Lower leg skin (tissue), 4 donors: ENCODE measurements at places on chromosomes 2 and 18. TPM values are rescaled to one million over a fixed set of nuclear protein-coding genes. Genes with fewer than 3 reads are reported as not detected.

DNA sequence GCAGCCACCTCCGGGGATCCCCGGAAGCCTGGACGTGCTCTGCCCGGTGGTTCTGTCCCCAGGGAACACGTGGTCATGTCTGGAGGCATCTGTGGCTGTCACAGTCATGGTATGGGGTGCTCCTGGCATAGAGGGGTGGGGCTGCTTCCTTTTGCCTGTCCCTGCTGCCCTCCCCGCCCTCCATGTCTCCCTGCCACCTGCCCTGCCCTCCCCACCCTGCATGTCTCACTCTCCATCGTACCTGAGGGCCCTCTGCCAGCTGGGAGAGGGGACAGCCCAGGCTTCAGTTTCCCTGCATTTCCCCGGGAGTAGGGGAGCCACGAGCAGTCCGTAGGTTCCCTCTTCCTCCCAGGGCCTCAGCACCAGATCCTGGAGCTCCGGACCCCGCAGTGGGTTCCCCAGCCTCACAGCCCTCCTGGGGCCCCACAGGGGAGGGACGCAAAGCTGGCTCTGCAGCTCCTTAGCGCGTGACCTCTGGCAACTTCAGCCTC is 90.0 kb upstream of the CTDP1 start:
- DNase-seq = no peak

- DNase-seq = no peak
These were observed 23.8 kb upstream of the MAL start for GRCh38 chr2:95001701-95002100.

PDCD1 gene
- total RNA-seq = 1.3 TPM

- DNase-seq = no peak
These were observed 15.8 kb upstream of the BOD1L2 start for GRCh38 chr18:57131101-57131500.

ANKRD30BL gene
- not detected for total RNA-seq

- no peak for DNase-seq
These were observed 58.9 kb downstream of the KCNF1 start for GRCh38 chr2:10970666-10971065.

DNA sequence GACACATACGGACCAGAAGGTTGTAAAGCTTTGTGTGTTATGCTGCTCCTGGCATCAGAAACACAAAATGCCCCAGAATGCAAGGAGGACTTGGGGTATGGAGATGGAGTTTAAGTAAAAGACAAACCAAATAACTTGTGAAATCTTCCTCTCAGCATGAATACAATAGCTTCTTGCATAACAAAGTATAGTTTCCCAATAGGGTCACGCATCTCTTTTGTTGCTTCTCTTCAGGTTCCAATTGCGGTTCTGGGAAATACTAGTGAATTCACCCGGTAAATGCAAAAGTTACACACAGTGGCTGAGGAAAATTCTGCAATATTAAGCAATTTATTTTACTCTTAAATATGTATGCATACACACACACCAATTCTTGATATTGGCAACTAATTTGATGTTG is 339.2 kb upstream of the EPHA4 start:
- DNase-seq = no peak

- no peak for DNase-seq
These were observed 94.2 kb downstream of the TPGS2 start for GRCh38 chr18:36734596-36734995.

GRCh38 chr2:177246000-177246399 is 18.5 kb downstream of the NFE2L2 start:
- DNase-seq = peak; percentile 67

GRCh38 chr2:137291836-137292570 is 526.7 kb downstream of the THSD7B start:
- no peak for DNase-seq

DNA sequence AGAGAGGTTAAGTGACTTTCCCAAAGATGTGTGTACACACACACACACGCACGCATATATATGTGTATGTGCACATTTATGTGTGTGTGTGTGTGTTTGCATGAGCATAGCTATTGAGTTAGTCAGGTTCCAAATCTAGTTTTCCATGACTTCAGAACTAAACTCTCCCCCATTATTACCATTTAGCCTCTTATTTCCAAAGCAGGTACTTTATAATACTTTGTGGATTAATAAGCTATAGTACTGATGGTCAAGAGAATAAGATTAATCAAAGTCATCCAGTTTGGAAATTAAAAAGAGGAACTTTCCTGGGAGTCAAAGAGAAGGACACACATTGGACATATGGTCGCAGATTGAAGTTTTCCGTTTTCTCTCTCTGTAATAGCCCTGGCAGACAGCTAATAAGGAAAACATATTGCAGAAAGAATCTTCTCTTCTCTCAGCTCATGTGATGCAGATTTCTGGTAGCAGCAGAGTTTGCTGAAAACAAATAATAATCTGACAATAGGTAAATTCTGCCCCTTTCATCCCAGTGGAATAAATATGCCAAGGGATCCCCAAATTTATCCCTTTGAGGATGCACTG is 410.9 kb upstream of the TCF4 start:
- DNase-seq = no peak

GRCh38 chr18:61993831-61994230 is 101.0 kb upstream of the RNF152 start:
- no peak for DNase-seq

- DNase-seq = no peak
These were observed 2.9 kb upstream of the SFXN5 start for GRCh38 chr2:73074110-73075069.

CPO gene
- total RNA-seq = not detected

ANKRD53 gene
- total RNA-seq = not detected

SERPINB5 gene
- 298 TPM for total RNA-seq

DNA sequence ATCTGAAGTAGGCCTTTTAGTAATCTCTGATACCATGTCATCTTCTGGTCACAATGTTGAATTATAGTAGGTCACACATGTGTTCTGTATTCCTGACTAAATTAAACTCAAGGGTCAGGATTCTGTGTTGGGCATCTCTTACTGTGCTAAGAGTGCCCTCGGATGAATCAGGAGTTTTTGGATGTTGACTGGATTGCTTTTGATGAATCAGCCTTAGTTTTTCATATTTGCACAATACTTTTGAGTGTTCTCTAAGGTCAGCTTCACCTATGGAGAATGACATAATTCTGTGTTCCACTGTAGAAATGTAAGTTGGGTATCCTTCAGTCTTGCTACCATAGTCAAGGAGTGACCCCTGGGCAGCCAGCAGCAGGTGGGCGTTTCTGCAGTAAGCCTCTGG is 190.1 kb downstream of the PTPRM start:
- no peak for DNase-seq

DNA sequence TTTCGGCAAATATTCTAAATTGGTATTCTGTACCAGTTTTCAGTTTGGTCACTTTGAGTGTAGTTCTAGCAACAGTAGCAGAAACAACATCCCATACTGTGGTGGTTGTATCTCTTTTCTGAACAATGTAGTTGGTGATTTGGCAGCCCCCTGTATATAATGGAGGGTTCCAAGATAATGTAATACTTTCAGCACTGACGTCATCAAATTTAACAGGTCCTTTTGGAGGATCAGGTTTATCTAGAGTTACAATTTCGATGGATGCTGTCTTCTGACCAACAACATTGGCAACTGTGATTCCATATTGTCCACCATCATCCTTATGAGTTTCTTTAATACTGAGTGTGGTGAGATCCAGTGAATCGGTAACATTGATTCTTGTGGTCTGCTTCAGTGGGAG is 88.0 kb downstream of the PLEKHA3 start:
- DNase-seq = no peak

GRCh38 chr2:157880927-157881326 is 4.8 kb upstream of the ACVR1 start:
- no peak for DNase-seq

GRCh38 chr18:62485684-62486083 is 37.1 kb upstream of the ZCCHC2 start:
- DNase-seq = no peak

IL1RN gene
- total RNA-seq = 178 TPM

PARD3B gene
- 11.9 TPM for total RNA-seq

- DNase-seq = no peak
These were observed 630.8 kb downstream of the NR4A2 start for GRCh38 chr2:155701721-155702120.

TOGARAM2 gene
- 0.17 TPM for total RNA-seq

RESP18 gene
- total RNA-seq = not detected

SPR gene
- 19.9 TPM for total RNA-seq

DNA sequence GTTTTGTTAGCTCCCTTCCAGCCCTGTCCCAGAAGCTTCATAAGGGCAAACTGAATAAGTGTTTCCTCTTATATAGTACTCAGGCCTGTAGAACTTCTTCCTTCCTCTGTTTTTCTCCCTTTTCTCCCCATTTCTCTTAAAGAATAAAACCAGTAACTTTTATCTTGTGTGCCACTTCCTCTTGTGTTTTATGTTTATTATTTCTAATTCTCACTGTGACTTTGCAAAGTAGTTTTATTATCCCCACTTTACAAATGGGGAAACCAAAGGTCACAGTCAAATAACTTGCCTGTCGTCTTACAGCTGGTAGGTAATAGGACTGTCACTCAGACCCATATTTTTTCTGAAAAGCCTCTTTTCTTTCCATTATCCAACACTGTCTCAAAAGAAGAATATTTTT is 42.4 kb downstream of the RBBP8 start:
- DNase-seq = no peak

PLCL1 gene
- 3.1 TPM for total RNA-seq

GRCh38 chr2:65999103-65999502 is 435.8 kb upstream of the MEIS1 start:
- no peak for DNase-seq

DNA sequence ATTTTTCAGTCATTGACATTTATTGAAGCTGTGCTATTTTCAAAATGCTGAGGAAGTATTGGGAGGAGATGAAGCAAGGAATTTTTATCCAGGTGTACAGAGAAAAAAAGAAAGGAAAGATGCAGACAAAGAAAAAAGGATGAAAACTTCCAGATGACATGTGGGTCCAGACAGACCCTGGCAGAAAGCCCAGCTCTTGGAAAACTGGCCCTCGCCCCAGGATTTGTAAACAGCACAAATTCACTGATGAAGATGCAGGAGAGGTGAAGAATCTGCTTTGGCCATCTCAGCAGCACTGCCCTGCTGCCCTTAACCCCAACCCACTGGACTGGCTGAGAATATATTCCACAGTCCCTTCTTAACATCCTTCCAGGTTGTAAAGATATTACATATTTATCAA is 12.5 kb downstream of the TACR1 start:
- DNase-seq = no peak

GRCh38 chr2:169755083-169755870 is 21.6 kb downstream of the KLHL23 start:
- no peak for DNase-seq

DNA sequence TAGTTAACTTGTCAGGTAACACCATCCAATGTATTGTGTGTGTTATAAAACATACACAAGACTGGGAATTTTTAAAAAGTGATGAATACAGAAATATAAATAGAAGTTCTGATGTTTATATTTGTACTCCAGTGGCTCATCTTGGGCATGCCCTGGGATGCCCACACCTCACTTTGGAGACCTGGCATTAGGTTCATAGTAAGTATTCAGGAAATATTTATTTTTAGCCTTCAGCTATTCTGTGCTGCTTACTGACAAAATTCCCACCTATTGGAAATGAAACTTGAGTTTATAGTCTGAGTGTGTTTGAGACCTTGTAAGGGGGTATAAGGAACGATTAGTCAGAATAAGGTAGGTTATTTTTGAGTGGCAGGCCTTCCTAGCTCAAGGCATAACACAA is 67.5 kb downstream of the MYO1B start:
- no peak for DNase-seq

DNA sequence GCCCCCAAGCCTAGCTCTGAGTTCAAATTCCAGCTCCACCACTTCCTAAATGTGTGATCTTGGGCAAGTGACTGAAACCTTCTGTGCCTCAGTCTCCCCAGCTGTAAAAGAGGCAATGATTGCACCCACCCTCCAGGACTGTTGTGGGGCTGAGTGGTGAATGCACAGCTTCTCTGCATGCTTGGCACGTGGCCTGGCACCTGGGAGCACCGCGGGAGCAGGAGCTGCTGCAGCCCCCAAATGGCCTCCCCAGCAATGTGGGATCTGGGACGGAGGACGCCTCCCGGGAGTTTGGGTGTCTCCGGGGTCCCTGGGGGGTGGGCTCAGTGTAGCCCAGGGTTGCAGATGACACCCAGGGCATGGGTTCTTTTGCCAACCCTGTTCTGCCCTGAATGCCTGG is 1.6 kb downstream of the KLHL30 start:
- DNase-seq = no peak

GNAL gene
- 13.9 TPM for total RNA-seq

UGT1A8 gene
- not detected for total RNA-seq

- no peak for DNase-seq
These were observed 210.0 kb downstream of the CDH2 start for GRCh38 chr18:27966881-27967280.

FAM228B gene
- 15.1 TPM for total RNA-seq

DNA sequence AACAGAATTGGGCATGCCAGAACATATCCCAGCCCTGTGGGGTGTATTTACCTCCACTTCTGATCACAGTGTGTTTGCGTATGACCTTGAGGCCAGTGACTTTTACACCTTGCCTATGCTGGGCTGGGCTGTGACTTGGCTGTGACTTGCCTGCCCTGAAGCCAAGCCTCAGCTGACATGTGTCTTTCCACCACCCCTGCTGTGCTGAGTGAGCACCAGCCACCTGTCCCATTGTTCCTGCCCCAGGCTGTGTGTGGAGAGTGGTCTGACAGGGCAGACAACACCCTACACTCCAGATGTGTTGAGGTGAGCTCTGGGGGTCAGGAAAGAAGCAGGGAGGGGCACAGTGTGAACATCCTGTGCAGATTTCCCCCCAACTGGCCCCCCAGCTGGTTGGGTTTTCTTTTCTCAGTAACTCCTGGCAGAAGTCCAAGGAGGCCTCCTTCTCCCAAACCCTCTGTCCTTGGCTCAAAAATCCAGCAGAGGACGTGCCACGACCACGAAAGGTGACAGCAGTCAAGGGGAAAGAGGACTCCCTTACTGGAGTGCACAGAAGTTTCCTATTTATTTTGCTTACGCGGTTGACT is 5.1 kb upstream of the STEAP3 start:
- DNase-seq = no peak

DNA sequence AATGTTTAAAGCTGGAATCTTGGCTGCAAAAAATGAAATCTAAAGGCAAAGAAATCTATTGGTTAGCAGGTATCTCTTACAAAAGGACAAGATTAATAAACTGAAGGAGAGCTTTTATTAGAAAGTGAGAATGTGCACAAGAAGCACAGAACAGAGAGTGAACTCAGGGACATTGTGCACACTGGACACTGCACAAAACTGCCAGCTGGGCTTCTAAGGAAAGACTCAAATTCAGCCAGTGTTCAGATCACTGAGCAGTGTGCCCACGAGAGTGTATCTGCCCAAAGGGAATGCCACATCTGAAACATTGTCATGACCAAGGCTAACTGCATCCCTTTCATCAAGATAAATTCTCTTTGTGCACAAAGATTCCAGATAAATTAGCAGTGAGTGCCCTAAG is 129.7 kb upstream of the KCNH7 start:
- no peak for DNase-seq
